Activated gamma-delta T cell treated with Interleukin-2 at 50 U/mL for 16 hours (primary cell): ENCODE measurements at places on chromosomes 3 and 15.

DNA sequence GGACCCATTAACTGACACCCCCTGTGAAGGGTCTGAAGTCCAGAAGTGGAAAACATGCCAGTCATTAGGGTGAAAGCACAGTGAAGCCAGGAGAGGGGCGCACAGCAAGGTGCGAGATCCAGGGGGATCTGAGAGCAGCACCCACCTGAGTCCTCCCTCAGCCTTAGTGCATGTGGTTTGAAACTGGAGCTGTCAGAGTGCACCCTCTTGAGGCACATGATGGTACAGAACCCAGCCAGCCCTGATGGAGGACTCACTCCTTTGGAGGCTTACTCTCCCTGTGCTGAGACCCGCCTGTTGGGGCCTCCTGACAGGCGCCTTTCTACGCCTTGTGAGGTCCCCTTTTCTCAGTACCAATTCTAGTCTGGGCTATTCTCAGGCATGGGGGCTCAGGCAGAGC lies 77.8 kb downstream of the IL20RB start:
- no peak for DNase-seq

DNA sequence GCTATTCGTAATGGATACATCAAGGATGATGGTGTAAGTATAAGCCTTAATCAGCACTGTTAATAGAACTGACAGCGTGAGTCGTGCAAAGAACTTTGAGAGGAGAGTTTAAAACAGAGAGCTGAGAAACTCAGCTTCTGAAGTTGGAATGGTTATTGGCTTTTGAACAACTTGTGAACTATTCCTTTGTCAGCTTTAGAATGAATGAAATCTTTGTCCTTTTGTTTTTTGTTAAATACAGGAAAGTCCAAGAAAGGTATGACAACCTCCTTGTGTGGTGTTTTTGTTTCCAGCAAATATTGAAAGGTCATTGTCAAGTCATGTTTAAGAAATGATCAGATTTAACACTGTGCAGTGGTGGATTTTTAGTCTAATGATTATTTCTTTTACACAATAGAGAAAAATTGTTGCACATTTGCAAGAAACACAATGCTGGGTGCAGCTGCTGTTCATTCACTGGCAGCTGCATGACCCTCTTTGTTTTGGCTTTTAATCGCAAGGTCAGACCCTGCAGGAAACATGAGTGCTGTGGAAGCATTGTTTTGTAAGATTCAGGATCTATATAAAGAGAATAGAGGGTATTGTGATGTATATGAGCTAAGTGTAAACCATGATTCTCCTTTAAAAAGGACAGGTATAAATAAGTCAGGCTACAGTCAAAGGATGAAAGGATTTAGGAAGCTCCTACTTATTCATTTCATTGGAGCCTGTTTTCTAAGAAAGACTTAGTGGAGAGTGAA lies 21.7 kb upstream of the ABHD10 start:
- no peak for DNase-seq

GRCh38 chr3:51343918-51344687 lies 41.0 kb upstream of the MANF start:
- DNase-seq: no peak

GRCh38 chr3:182500289-182500688 lies 293.0 kb upstream of the ATP11B start:
- DNase-seq: no peak

DNA sequence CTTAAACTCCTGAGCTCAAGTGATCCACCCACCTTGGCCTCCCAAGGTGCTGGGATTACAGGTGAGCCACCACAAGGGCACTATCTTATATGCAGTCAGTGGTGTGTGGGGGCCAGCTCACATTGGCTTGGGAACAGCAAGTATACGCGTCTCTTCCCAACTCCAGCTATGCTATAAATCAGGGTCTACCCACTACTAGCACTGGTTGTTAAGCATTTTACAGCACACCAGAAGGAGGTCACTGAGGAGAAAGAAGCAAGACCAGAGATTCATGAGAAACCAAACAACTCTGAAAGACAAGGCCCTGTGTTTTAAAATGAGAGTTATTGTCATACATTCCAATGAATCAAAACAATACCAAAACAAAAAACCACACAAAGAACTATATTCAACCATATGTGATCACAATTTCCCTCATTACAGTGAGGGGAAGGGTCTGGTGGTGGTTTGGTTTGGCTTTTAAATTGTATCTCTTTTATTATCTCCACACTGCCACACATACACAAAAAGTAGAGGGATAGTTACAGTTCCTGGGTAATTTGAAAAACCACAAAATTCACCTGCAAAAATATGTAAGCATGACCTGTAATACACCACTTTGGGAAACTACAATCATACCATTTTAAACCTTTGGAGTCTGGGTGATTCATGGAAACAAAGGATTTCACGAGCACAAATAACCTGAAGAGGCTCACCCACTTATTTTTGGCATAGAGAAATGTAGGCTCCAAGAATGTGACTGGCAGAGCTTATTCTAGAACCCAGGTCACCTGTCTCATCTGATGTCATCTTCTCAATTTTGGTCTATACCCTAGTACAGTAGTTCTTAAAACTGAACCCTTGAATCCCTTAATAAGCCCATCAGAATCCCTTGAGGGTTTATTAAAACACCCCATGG lies 5.2 kb downstream of the MAGI1 start:
- no peak for DNase-seq

DNA sequence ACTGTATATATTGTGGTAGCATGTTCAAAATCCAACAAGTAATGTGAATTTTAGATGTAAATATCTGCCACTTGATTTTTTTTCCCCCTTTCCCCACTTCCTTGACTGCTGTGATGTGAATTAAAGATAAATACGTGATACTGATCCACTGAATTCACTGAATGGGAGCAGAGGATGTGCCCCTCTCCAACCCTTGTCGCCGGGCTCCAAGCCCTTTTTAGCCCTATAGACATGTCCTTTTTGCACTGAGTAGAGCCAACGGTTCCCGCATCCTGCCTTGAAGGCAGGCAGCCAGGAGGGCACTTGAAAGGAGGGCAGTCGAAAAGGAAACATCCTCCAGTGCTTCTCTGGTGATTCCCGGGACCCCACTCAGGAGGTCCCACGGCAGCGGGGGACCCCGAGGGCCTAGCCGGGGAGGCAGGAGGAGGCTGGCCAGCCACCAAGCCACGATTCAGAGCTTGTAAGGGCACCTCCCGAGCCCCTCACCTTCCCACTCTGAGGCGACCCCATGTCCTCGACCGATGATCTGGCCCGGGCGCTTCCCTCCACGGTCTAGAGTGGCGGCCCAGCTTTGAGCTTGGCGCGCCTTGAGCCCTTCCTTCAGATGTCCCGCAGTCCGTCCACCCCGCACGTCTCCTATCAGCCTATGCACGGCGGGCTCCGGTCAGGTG lies 901 bp upstream of the MANF start:
- DNase-seq: no peak

DNA sequence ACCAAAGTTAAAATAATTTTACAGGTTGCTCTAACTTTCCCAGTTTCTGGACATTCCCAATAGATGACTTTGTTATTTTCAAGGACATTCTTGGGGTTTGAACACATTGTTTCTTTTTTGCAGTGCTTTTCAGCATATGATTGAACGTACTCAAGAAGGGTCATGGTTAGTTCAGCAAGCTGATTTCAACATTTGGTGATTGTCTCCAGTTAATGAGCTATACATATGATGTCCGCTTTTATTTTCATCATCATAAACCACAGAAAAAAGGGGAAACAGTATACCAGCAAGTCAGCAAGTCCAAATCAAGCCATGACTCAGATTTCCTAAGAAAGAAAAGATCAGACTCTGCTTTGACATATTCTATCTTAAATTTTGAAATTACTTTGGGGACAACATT lies 69.4 kb downstream of the B3GALNT1 start:
- DNase-seq: no peak

GRCh38 chr15:48031973-48032372 lies 88.8 kb upstream of the SLC24A5 start:
- no peak for DNase-seq

GRCh38 chr3:46881596-46882376 lies 4.3 kb downstream of the PTH1R start:
- no peak for DNase-seq

DNA sequence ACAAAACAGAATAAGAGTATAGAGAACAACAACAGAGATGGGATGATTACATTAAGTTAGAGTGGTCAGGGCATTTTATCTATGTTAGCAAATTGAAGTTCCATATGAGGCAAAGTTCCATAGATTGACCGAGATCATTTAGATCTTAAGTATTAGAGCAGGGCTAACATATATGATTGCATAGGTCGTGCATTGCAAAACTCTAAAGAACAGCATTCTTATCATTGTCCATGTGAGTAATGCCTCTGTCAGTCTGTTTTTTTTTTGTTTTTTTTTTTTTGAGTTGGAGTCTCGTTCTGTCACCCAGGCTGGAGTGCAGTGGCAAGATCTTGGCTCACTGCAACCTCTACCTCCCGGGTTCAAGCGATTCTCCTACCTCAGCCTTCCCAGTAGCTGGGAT lies 341.7 kb upstream of the KCNH8 start:
- DNase-seq: no peak

DNA sequence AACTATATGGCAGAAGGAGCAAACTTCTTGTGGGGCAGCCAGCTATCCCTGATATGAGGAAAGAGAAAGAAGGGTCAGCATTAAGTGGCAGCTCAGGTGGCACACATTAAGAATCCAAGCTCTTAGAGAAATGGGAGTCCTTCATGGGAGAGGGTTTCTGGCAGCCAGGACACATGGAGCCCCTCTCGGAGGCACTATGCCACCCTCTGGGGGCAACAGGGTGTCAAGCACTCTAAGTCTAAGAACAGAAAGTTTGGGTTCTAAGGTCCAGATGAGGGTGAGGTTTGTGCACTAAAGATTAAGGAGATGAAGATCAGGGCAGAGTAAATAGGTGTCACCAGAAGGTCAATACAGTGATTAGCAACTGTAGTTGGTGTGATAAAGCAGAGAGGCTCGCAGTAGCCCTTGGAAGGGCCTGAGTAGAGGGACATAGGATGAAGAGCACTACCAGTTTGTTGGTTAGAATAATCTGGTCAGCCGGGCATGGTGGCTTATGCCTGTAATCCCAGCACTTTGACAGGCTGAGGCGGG lies 89.3 kb downstream of the ST6GAL1 start:
- no peak for DNase-seq

DNA sequence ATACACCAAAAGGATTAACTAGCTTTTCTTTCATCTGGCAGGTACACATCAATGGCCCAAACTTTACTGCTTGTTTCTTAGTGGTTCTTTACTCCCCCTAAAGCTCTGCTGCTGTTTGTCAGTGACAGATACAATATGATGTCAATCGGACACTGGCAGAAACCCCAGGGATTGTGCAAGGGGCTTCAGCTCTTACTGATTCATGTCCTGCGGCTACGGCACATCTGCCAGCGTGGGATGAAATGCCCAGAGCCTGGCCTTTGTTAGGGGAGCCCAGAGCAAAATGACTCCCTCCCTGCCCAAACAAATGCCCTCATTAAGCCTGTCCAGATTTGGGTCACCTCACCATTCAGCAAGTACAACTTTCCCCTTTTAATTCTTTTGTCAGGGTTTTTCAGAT lies 28.3 kb downstream of the SRP14 start:
- no peak for DNase-seq

GRCh38 chr3:173397161-173398110 lies at the start of gene NLGN1:
NLGN1 (plus strand) TSS chr3:173397744.
- DNase-seq: no peak

DNA sequence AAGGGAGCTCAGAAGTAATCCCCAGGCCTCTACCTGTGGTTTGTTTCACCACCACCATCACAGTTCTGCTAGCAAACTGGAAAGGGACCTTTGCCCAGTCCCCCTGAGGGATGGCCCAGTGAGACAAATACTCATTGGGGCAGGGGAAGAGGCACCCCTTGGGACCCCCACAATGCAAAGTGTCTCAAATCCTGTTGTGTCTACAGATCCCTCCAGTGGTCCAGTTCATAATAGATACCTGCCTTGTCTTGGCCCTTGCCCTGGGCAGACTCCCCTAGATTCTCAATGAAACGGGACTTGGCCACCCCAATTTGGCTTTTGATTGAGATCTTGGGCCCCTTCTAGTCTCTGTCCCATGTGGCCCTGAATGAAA lies 43.8 kb upstream of the RAB6B start:
- no peak for DNase-seq
